ENCODE measurements at places on chromosomes 1 and 21. TPM values are rescaled to one million over a fixed set of nuclear protein-coding genes. Genes with fewer than 3 reads are reported as not detected.
A peak's percentile ranks its signal among the peaks of the same experiment; 100 is the strongest.

GRCh38 chr1:116478621-116479020 is 92.2 kb downstream of the CD58 start:
- no peak for DNase-seq

DNA sequence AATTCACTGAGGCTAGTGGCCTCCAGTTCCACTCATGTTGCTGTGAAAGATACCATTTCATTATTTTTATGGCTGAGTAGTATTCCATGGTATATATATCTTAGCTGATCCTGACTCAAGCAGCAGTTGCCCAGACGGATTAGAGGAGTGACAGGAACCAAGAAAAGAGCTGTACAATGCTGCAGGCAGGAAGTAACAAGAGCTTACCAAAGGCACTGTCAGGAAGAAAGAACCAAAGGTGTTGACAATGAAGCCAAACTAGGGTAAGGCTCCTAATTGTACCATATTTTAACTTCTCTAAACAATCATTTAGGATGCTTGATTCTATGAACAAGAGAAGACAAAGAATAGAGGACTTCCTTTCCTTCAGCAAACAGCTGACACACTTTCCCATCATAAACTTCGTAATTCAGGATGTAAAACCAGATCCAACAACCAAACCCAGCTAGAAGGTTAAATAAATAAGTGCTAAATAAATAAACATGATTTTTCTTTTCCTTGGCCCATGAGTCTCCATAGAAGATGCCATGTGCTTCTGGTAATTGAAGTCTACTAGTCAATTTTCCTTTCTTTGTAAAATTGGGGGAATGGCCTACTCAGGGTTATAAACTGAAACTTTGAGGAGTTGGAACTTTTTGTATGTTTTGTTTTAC is 248.2 kb upstream of the SGIP1 start:
- no peak for DNase-seq

GRCh38 chr1:44609768-44610526 is 64.3 kb downstream of the TMEM53 start:
- DNase-seq = no peak

Gene VSIG8
- 0.44 TPM for polyA plus RNA-seq

DNA sequence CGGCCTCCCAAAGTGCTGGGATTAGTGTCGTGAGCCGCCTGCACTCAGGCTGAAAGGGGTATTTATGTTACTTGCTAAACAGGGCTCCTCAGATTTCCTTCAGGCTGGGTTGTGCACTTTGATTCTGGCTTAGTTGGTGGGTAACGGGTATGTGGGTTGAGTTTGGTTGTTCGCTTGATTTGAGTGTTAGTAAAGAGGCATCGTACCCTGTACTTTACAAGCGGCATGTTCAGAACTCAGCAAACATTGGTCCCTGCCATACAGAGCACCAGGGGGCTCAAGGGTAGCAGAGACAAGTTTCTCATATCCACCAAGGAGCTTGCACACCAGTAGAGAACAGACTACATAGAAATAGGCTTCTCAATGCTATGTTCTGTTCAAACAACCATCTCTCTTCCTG is 147.8 kb downstream of the PGBD5 start:
- no peak for DNase-seq

Gene AMY2A
- not detected for polyA plus RNA-seq

Gene SLC35F3
- polyA plus RNA-seq = 0.04 TPM

DNA sequence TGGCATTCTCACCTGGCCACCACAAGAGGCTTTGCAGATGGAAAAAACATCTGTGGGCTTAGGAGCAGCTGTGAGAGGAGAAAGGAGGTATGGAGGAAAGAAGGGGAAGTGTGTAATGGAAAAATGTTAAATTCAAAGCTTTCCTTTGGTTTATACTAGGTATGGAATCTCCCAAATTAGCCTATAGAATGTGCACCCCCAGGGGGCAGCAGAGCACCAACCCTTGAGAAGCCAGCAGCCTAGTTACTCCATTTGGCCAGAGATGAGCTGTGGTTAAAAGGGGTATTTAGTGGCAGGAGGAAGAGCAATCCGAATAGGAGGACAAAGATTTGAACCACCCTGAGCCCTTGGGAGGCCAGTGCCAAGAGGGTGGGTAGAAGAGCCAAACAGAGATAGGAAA is 97.5 kb upstream of the CTTNBP2NL start:
- no peak for DNase-seq

Gene BMP8B
- 0.23 TPM for polyA plus RNA-seq

DNA sequence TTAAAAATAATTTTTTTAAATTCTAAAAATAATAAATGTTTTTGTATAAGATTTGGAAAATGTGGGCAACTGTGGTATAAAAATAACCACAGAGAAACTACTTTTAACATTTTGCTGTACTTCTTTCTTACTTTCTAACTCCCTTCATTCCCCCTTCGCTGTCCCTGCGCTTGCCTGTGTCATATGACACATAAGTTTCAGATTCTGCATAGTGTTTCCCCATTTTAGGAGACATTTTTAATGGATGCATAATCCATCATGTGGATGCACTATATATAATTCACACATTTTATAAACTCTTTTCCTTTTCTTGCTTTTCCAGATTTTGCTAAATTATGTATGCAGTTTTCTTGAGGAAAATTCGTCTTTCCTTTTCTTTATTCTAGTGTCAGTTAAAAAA is 16.3 kb downstream of the ATG4C start:
- DNase-seq = no peak

DNA sequence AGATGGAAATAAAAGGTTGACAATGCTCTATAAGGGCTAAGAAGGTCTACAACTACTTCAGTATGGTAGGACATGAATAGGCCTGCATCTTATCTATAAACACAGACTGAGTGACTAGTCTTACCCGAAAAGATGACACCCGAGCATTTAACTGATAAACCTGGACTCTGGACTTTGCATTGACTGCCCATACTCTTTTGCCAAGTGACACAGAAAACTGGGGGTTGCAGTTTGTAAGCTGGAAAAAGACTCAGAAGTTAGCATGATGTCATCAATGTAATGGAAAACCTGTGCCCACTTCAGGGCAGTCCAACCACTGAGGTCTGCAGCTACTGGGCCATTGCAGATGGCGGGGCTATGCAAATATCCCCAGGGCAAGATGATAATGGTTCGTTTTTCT is 258.3 kb upstream of the NEGR1 start:
- DNase-seq = no peak

GRCh38 chr1:53278298-53278725 is 40.0 kb upstream of the MAGOH start:
- peak; percentile 40 for DNase-seq

DNA sequence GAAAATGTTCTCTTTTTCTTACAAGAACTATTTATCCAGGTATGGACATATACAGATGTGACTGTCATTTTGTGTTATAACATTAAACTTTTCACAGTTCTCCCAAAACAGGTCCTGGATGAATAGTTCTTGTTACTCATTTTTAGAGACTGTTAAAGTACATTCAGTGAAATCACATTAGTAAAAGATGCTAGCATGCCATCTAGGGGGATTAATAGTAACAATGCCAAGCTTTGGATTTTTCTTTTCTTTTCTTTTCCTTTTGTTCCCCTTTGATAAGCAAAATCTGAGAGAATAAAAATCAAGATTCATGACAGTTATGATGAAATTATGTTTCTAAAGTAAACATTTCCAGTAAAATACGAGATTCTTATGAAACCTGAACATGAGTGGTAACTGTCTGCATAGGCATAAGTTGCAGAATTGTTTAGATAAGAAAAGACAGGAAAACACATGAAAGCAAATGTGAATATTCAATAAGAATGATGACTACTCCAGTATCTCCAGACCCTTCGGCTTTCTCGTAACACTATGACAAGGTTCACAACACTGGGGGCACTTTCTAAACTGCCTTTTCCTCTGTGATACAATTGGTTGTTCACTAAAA is 77.5 kb downstream of the TPR start:
- no peak for DNase-seq

GRCh38 chr21:31181082-31181750 is 142.9 kb upstream of the KRTAP19-8 start:
- no peak for DNase-seq

GRCh38 chr1:118360817-118361216 is 175.8 kb upstream of the SPAG17 start:
- DNase-seq = no peak

GRCh38 chr1:24119859-24120756 is 8.2 kb upstream of the MYOM3 start:
- DNase-seq = peak; percentile 60

- DNase-seq = no peak
Observed at GRCh38 chr1:232340446-232340845, 289.5 kb downstream of the SIPA1L2 start.

- DNase-seq = no peak
Observed at GRCh38 chr1:228905701-228906101, 170.4 kb downstream of the RHOU start.

- no peak for DNase-seq
Observed at GRCh38 chr1:92346866-92347640, 48.2 kb downstream of the RPAP2 start.

DNA sequence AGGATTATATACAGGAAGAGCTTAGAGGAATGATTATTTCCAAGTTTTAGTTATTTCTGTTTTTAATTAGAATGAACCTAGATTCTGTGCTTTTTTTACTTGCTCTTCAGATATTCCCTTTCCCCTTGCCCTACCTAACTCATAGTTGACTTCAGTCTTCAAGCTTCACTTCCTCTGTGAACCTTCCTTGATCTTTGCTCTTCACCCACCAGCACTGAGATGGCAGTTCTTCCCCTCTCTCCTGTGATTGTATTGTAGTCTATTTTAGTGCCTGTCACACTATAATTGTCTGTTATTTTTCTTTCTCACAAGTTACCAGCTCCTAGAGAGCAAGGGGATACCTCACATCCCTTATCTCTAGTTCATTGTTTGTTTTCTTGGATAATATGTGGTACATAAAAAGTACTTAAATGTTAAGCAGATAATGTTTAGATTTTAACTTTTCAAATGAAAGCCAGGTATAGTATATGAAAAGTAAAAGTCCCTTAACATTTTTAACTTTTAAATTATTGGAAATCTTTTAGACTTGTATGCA is 33.2 kb downstream of the KCTD3 start:
- DNase-seq = no peak

Gene ANKRD34A
- 1.7 TPM for polyA plus RNA-seq

DNA sequence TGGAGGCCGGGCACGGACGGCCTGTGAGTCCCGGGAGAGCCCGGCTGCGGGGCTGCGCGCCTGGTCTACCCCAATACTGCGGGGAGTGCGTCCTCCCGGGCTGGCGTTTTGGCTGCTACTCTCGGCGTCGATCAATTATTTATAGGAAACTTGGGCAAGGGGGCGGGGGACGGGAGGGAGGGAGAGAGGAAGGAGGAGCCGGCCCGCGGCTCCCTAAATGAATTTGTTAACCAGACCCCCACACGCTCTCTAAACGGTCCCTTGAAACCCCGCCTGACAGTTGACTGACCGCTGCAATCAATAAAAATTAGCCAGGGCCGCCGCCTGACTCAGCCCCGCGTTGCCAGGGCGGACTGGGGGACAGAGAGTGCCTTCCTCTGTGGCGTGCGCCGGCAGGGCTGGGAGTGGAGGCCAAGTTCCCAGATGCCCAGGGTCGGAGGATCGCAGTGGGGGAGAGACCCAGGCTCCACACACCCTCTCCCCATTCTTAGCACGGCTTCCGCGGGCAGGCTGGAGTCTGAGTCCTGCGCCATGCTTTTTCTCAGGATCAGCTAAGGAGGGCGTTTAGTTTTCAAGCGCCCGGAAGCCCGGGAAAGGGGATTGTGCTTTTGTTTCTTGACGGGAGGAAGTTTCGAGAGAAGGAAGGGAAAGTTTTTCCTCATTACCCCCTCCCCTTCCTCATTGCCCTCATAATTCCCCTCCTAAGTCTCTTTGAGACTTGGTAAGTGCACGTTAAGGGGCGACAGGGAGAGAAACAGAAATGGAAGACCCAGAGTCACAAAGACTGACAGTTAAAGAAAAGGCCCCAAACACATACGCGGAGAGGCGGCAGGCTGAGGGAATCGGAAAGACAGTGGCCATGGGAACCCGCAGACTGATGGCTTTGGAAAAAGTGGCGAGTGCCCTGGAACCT is 6.2 kb downstream of the PAX7 start:
- DNase-seq = no peak

Gene TRNP1
- 48.6 TPM for polyA plus RNA-seq

DNA sequence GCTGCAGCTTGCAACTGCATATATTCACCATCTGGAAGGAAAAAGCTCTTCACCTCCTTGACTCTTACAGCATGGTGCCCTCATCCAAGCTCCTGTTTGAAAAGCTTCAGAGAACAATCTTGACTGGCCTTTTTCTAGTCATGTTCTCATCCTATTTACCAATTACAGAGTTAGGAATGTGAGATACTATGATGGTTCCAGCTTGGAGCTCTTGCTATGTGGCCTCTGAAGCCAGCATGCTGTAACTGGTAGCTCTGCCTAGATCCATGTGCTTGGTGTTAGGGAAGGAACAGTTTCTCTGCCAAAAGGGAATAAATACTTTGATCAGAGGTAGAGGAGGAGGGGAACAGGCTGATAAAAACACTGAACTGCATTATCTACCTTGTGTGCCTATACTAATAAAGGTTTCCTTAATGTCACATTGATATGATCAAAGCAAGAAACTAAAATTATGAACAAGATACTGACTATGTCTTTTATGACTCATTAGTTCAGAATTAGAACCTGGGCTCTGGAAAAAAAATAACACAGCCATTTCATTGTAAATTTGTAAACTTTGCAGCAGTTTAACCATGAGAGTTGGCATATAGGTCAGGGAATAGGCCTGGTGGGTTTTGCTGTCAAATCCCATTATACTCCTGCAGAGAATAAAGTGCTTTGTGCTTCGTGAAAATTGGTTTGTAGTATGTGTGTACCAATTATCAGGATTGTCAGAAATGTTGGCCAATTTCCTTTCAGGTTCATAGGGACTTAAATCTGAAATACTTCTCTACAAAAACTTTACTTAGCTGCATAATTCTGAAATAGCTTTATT is 92.7 kb downstream of the LEPR start:
- no peak for DNase-seq

Gene GNG4
- polyA plus RNA-seq = not detected

- DNase-seq = no peak
Observed at GRCh38 chr1:161069241-161069640, 450 bp downstream of the ARHGAP30 start.

Gene SLC44A5
- polyA plus RNA-seq = 2.5 TPM

DNA sequence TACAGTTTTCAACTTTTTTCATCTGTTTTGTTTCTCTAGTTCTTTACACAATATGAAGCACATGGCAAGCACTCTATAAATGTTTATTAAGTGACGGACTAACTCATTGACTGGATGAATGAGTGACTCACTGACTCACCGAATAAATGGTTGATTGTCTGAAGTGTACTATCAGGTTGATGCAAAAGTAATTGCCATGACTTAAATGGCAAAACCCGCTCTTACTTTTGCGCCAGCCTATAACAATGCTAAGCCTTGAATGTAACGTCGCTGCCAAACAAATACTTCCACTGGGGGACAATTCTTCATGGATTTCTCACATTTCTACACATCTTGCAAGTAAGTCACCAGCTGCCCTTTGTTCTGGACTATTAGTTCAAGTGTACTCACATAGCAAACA is 109.0 kb upstream of the KCTD3 start:
- no peak for DNase-seq

GRCh38 chr1:177857285-177857684 is 112.6 kb downstream of the SEC16B start:
- no peak for DNase-seq

Gene EDN2
- polyA plus RNA-seq = not detected

Gene CFHR5
- not detected for polyA plus RNA-seq

Data from heart right ventricle (tissue), 16 donors.